ENCODE measurements at places on chromosomes 11 and 22.

DNA sequence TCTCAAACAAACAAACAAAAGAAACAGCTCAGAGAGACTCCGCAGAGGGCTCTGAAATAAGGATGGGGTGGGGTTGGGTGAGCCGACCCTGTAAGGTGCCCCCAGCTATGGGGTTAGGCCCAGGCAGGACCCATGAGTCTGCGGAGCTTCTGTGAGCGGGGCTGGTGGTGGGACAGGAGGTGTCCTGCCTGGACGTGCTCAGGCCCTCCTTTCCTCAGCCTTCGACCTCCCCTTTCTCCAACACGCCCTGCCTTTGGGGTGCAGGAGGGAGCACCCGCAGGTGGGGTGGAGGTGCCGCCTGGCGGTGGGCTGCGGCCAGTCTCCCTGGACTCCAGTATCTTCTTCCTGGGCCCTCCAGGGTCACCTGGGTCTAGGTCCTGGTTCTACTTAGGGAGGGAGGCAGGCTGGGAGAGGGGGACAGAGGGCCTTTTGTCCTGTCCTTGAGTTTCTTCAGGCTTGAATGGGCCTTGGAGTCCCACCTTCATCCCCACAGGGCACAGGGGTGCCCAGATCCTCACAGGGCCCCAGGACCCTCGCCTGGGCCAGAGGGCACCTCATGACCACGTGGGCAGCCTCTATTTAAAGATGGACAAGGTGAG lies 12.3 kb downstream of the PRR33 start:
- no peak for DNase-seq

DNA sequence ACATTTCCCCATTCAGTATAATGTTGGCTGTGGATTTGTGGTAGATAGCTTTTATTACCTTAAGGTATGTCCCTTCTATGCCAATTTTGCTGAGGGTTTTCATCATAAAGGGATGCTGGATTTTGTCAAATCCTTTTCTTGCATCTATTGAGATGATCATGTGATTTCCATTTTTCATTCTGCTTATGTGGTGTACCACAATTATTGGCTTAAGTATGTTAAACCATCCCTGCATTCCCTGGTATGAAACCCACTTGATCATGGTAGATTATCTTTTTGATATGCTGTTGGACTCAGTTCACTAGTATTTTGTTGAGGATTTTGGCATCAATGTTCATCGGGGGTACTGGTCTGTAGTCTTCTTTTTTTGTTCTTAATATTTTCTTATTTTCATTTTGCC lies 44.7 kb upstream of the ARHGAP32 start:
- no peak for DNase-seq

DNA sequence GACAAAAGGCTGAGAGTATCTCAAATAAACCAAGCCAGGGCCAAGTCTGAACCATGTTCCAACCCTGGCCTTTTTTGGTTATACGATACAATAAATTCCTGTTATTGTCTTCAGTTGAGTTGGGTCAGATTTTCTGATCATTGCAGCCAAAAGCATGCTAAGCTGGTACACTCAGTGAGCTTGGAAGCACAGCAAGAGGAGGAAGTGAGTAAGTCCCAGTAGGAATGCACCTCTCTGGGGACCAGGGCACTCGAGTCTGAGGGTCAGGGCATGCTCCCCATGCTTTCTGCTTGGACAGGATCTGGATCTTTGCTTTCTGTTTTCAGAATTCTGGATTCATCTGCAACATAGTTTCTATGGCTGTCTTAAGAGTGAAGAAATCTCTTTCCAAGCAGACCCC lies 73.1 kb downstream of the TMPRSS5 start:
- no peak for DNase-seq

GRCh38 chr11:134524201-134524600 lies 112.2 kb upstream of the B3GAT1 start:
- no peak for DNase-seq

DNA sequence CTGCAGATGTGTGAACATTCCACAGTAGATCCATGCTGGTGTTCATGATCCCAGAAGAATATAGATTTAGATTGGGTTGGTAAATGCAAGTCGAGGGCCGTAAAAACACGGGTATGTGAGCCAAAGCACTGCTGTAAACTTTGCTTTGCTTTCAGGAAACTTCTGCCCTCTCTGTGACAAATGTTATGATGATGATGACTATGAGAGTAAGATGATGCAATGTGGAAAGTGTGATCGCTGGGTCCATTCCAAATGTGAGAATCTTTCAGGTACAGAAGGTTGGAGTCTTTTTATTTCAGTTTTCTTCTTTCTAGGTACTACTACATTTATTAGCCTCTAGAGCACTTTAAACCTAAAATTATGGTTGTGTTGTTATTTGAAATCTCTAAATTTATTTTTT lies 36.2 kb upstream of the TTC36 start:
- no peak for DNase-seq

DNA sequence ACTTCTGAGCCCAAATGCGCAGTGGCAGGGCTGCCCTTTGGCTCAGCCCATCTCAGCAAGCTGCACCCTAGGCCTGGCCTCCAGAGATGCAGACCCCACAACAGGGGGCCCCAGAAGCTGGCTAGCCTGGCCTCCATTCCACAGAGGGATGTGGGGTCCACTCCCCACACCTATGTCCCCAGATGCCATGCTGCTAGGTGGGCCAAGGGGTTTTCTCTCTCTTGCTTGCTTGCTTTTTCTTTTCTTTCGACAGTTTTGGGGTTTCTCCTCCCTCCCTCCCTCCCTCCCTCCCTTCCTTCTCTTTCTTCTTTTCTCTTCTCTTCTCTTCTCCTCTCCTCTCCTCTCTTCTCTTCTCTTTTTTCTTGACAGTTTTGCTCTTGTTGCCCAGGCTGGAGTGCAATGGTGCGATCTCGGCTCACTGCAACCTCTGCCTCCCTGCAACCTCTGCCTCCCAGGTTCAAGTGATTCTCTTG lies 9.6 kb downstream of the SCARF2 start:
- DNase-seq = no peak

GRCh38 chr11:68674461-68674860 lies 9.9 kb upstream of the GAL start:
- DNase-seq = no peak

DNA sequence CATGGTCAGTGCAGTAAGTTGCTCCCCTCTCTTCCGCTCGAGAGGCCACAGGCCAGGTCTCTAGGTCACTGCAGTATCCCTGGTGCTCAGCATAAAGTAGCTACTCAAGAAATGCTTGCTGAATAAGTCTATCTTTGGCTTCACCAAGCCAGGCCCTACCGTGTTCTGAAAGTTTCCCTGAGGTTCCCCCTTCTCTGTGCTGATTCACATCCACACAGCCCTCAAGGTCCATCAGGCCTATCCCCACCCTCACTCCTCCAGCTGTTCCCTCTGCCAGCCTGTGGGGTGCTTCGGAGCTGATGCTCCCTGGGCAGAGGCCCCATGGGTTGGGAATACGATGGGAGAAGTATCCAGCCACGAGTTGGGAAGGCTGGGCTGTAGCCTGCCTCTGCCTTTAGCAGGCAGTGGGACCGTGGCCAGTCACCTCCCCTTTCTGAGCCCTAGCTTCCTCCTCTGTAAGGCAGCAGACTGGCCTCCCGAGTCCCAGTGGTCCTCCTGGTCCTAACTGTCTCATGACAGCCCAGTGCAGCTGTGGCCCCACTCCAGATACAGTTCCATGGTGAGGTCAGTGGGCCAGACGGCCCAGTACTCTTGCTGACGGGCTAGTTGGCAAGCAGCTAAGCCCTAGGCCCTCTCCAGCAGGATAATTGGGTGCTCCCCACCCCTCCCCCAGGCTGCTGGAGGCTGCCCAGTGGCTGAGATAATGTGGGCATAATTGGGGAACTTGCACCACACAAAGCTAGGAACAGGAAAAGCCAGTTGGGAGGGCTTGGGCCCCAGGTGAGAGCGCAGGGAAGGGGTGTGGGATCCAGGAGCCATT lies 48.2 kb downstream of the NECTIN1 start:
- no peak for DNase-seq

DNA sequence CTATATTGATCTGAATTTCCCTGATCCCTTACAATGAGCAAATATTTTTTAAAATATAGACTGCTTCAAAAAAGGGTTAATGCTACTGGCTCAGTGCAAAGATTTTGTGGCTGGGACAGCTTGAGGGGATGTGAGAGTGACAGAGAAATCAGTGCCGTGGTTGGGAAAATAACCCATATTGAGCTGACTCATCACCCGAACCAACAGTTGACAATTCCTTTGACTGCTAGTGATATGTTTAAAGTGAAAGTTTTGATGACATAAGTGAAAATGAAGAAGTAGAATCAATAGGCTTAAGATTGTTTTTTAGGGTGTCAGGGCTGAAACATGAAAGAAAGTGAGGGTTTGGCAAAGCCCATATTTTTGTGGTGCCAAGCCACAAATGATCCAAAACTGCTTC lies 257.1 kb upstream of the TENM4 start:
- no peak for DNase-seq

- no peak for DNase-seq
These were observed 1.1 kb upstream of the RASSF10 start for GRCh38 chr11:13008061-13008435.
